Hippocampal formation (tissue), 2 donors: ENCODE measurements at places on chromosomes 4 and X.

DNA sequence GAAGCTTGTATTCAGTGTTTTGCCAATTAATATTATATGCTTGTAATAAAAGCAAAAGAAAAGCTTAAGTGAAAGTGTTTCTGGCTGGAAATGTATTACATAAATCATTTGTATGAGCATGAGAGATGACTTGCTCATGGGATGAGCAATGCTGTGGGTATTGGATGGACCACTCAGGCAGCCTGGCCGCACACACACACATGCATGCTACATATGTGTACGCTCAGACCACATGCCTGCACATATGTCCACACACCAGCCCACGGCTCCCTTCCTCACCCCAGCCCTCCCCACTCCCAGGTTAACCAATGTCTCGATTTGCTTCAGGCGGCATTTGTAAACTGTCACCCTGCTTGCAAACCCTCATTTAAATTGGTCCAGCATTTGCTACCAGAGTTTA, 55.9 kb downstream of the CPLX1 start:
- no peak for DNase-seq

GRCh38 chrX:135973025-135973547, 702 bp downstream of the MMGT1 start:
- no peak for DNase-seq

DNA sequence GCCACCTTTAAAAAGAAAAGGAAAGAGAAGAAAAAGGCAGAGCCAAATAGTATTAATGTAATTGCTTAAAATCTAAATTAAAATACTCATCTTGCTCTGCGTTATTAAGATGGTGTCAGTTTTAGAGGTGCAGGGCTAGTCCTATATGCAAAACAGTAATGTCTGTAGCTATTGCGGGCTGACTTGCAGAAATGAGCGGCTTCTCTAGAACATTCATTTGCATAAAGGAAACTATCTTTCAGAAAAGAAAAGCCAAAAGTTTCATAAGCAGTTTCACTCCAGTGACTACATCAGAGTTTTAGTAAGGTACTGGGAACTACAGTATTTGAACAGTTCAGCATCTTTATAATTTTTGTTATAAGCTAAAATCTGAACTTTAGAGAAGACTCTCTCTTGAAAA, 6.0 kb downstream of the SMAD1 start:
- no peak for DNase-seq

- DNase-seq, result no peak
Observed at GRCh38 chr4:136106753-136107152, 1425.5 kb downstream of the PCDH18 start.

DNA sequence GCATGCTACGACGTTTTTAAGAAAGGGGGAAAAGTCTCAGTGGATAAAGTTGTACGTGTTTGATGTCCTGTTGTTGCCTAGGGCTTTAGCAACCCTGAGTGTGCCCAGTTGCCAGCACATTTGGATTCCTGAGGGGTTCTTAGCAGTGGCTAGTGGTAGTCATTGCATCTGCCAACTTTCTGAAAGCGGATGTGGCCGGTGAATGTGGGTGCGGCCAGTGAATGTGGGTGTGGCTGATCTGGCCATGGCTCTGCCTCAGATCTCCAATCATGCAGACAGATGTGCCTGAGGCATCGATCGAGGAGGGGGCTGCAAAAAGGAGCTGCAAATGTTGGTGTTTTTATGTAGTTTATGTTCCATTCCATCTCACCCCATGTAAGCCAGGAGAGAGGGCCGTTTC, 41.5 kb upstream of the FAT1 start:
- no peak for DNase-seq

- no peak for DNase-seq
Observed at GRCh38 chrX:13201605-13202219, 118.1 kb downstream of the ATXN3L start.

GRCh38 chr4:90889171-90889570, 762.0 kb downstream of the CCSER1 start:
- DNase-seq, result no peak

- no peak for DNase-seq
Observed at GRCh38 chr4:102791318-102791835, 30.6 kb upstream of the MANBA start.

DNA sequence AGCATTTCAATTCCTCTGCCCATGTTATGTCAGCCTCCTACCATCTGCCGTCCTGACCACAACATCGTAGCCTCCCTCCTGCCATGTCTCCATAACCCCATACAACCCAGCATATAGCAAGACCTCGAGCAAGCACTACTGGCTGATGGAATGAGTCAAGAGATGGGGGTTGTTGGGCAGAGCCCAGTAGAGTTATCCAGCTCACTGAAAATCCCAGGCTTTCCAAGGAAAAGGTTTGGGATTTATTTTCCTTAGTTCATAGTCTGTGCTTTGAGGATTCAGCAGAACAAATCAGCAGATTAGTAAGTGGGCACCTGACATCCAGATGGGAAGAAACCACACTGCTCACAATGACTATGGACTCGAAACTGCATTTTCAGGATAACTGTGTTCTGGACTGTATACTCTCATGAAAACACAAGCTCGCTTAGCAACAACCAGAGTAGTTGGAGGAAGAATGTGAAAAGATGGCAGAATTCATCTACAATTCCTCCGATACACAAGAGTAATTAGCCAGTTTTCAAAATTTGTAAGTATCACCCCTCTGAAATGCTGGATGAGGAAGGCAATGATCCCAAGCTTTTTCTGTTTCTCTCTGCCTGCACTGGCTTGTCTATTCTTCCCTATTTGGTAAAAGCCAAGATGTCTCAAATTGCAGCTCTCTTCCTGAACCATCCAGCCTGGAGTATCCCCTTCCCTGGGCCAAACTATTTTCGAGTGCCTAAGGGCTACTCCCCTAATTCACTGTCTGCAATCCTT, 186.2 kb upstream of the TBL1X start:
- no peak for DNase-seq
